ENCODE measurements at places on chromosomes 11 and 22. TPM values are rescaled to one million over a fixed set of nuclear protein-coding genes. Genes with fewer than 3 reads are reported as not detected.

FOLR2 gene
- 7.2 TPM for total RNA-seq

ELF5 gene
- total RNA-seq = not detected

DNA sequence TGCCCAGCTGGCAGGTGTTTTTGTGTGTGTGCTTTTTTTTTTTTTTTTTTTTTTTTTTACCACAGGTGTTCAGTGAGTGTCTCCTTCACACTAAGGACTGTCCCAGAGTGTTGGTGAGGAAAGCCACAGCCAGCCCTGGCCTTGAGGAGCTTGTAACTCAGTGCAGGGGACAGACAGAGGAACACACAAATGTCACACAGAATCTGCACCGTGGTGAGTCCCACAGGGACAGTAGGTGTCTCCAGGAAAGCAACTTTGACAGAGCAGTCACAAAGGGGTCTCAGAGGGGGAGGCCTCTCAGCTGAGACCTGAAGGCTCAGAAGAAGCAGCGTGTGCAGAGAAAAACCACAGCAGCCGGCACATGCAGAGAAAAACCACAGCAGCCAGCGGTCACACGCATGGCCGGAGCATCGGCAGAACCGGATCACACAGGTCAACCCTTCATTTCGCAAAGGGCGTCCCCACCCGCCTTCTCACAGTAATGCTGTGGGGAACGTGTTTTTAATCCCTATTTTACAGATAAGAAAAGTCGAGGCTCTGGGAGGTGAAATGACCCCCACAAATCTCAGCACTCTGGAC, 101.7 kb upstream of the PRR5 start:
- no peak for DNase-seq

RNASEH2C gene
- total RNA-seq = 48.8 TPM

GRCh38 chr11:116890607-116891006, 53.2 kb upstream of the APOA1 start:
- DNase-seq = no peak

OR10D3 gene
- not detected for total RNA-seq

NELL1 gene
- total RNA-seq = not detected

DNA sequence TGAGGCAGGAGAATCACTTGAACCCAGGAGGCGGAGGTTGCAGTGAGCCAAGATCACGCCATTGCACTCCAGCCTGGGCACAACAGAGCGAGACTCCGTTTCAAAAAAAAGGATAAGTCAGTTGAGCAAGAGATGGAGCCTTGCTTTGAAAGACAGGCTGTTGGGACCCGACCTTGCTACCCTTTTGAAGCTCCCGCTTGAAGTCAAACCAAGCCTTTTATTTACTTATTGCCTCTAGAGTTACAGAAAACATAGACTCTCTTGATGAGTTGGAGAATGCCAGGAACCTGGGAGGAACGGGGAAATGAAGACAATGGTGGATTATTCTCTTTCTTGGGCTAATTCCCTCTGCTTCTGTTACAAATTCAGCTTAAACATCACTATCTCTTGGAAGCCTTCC, 4.9 kb downstream of the SYN3 start:
- no peak for DNase-seq

GPR137 gene
- total RNA-seq = 43.9 TPM

DNA sequence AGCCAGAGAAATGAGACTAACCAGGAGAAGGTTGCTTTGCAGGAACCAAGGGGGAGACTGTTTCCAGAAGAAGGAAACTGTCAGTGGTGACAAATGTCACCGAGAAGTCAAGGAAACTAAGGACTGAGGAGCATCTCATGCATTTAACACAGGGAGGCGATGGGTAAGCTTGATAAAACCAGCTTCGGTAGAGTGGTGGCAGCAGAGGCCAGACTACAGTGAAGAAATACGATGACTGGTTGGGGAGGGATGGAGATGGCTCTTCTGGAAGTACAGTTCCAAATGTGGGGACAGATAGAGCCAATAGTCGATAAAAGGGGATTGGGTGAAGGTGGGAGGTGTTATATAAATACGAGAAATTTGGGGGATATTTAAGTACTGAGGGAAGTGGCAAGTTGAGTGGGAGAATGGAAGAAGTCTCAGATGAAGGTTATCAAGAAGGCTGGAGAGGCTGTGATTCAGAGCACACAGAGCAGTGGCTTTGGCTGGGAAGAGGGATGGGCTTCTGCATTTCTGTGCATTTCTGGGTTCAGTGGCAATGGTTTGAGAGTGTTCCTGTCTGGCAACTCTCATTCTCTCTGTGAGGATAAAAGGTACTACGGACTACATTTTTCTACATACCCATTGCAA, 29.2 kb downstream of the SC5D start:
- peak; percentile 42 for DNase-seq

GRCh38 chr11:32108576-32108975, 17.7 kb downstream of the RCN1 start:
- no peak for DNase-seq

DNA sequence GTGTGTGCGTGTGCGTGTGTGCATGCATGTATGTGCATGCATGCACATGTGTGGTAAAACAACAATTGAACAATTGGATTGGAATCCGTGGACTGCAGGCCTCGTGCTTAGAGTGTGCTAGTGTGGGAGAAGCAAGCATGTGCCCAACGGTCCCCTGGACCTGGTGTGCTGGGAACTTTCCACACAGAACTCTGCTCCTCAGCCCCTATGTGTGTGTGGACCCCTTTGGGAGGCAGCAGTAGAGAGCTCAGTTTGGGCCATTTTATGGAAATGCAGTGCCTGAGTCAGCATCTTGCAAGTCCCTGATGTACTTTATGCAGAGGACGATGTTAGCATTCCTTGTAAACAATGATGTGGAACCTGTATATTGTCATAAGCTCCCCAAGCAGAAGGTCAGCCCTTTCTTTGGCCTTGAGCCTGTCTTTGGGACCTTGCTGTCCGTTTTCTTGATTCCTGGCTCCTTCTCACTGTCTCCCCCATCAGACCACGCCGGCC, 167.3 kb downstream of the TBC1D22A start:
- DNase-seq = no peak

DNA sequence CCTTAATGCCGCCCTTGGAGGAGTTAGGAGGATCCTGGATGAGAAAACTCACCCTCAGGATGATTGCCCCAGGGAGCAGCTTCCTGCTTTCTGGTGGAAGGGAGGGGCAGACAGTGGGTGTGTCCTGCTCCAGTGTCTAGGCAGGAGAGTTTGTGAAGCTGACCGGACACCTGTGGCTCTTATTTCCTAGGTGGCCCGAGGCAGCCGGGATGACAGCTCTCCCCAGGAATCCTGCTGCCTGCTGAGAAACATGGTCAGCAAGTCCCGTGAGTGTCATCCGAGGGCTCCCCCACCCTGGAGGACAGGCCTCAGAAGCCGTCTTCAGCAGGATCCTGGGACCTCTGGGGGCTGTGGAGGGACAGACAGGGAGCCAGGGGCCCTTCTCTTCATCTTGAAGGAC, 50.4 kb downstream of the ST3GAL4 start:
- no peak for DNase-seq

BARX2 gene
- 0.78 TPM for total RNA-seq

CAVIN3 gene
- 18.6 TPM for total RNA-seq

ZNF215 gene
- total RNA-seq = 2.3 TPM

A4GALT gene
- total RNA-seq = 23.9 TPM

CD44 gene
- 190 TPM for total RNA-seq

GLB1L3 gene
- 0.63 TPM for total RNA-seq

LIPT2 gene
- 25.8 TPM for total RNA-seq

GRCh38 chr11:67652965-67653845, 2.7 kb upstream of the ACY3 start:
- no peak for DNase-seq

DUSP8 gene
- total RNA-seq = 3.5 TPM

- DNase-seq = no peak
Observed at GRCh38 chr11:56932572-56933220, 56.0 kb upstream of the OR5AK2 start.

DNA sequence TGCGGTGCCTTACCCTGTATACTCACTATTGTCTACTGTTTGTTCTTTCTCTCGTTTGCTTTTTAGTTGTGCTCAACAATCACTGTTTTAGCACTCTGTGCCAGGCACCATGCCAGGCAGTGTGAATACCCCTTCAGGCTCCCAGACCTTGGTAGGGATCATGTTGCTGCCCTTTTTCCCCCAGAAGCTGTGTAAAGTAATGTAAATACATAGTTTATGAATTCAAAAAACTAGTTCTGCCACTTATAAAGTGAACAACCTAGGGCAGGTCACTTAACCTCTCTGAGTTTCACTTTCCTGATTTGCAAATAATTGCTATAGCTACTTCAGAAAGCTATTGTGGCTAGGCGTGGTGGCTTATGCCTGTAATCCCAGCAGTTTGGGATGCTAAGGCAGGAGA, 81.0 kb upstream of the CTSC start:
- DNase-seq = no peak

ESAM gene
- total RNA-seq = 188 TPM

All from thyroid gland (tissue), 4 donors.